ENCODE measurements at places on chromosomes 12 and 14. TPM values are rescaled to one million over a fixed set of nuclear protein-coding genes. Genes with fewer than 3 reads are reported as not detected.

Gene TOX4
- 53.0 TPM for total RNA-seq

Gene PZP
- total RNA-seq, result 0.18 TPM

Gene VSIG10
- total RNA-seq, result 69.7 TPM

Gene ADAMTS20
- 6.0 TPM for total RNA-seq

Gene ANO2
- 4.0 TPM for total RNA-seq

Gene ZBTB42
- total RNA-seq, result 5.4 TPM

Gene KLRC3
- total RNA-seq, result not detected

Gene INHBE
- total RNA-seq, result 5.0 TPM

Gene TCTN1
- 13.9 TPM for total RNA-seq

Gene IL26
- total RNA-seq, result not detected

Gene RNF212B
- 0.46 TPM for total RNA-seq

Gene TPI1
- 1,195 TPM for total RNA-seq

Gene TAS2R14
- 1.1 TPM for total RNA-seq

Gene PIWIL1
- total RNA-seq, result not detected

Gene MUCL1
- not detected for total RNA-seq
